ENCODE measurements at places on chromosomes 13 and 19. TPM values are rescaled to one million over a fixed set of nuclear protein-coding genes. Genes with fewer than 3 reads are reported as not detected.

GRCh38 chr19:2425622-2426581 lies 1.5 kb downstream of the TIMM13 start:
- no peaks in the 10 kb centered on the region for H3K27me3 ChIP-seq
- no peak for DNase-seq
- peak overlapping the region; percentile 64 for H3K4me3 ChIP-seq
- no peak overlapping the region for H3K27ac ChIP-seq
- H3K4me1 ChIP-seq = peaks cover 22% of the 10 kb centered on the region

GRCh38 chr13:57925751-57926150 lies 294.2 kb downstream of the PCDH17 start:
- H3K4me1 ChIP-seq = no peaks in the 10 kb centered on the region
- DNase-seq = no peak
- H3K27me3 ChIP-seq = no peaks in the 10 kb centered on the region
- no peak overlapping the region for H3K27ac ChIP-seq

GRCh38 chr19:3604227-3604986 lies 2.3 kb downstream of the TBXA2R start:
- H3K4me3 ChIP-seq = no peak overlapping the region
- DNase-seq = no peak

DNA sequence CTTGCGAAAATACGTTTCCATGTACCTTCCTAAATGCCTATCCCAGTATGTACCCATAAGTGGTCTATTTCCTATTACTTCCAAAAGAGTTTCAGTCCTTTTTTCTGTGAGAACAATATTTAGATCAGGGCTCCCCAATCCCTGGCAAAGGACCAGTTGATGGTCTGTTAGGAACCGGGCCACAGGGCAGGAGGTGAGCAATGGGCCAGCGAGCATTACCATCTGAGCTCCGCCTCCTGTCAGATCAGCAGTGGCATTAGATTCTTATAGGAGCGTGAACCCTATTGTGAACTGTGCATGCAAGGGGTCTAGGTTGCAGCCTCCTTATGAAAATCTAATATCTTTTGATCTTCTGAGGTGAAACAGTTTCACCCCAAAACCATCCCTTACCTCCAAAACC lies 859.1 kb downstream of the SLITRK6 start:
- no peaks in the 10 kb centered on the region for H3K36me3 ChIP-seq
- no peaks in the 10 kb centered on the region for H3K27me3 ChIP-seq
- H3K4me1 ChIP-seq = no peaks in the 10 kb centered on the region
- DNase-seq = no peak
- H3K27ac ChIP-seq = no peak overlapping the region

- no peak overlapping the region for H3K4me3 ChIP-seq
- H3K4me1 ChIP-seq = no peaks in the 10 kb centered on the region
- no peak for DNase-seq
- H3K27ac ChIP-seq = no peak overlapping the region
- peaks cover 22% of the 10 kb centered on the region for H3K36me3 ChIP-seq
Measured at GRCh38 chr13:29534083-29534482, 61.4 kb downstream of the SLC7A1 start.

DNA sequence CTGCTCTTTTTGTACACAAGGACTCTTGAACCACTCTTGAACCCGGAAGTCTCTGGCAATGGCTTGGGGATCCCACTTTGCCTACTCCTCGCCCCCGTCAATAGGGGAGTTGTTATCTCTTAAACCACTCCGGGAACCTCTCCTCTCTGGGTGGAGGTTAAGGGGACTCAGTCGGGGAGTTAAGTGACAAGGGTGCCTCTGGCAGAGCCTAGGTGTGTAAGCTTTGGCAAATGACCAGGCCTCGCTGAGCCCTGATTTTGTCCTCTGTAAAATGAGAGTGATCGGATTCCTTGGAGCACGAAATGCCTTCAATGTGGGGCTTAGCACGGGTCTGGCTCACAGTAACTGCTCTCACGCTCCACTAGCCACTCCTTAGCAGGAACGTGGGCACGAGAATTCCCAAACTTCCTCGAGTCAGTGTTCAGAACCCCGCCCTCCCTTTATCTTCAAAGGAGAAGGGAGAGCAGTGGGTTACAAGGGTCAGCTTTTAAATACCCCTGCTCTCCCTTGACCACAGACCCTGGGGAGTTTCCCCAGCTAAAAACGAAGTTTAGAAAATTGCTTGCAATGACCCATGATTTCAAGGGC lies 193.3 kb downstream of the KATNAL1 start:
- DNase-seq = no peak
- H3K36me3 ChIP-seq = no peaks in the 10 kb centered on the region
- H3K4me1 ChIP-seq = peaks cover 21% of the 10 kb centered on the region
- H3K27ac ChIP-seq = peak overlapping the region; percentile 55
- peaks cover under 1% of the 10 kb centered on the region for H3K27me3 ChIP-seq

- no peak overlapping the region for H3K4me3 ChIP-seq
- no peak for DNase-seq
- H3K27ac ChIP-seq = no peak overlapping the region
- H3K36me3 ChIP-seq = no peaks in the 10 kb centered on the region
- H3K4me1 ChIP-seq = no peaks in the 10 kb centered on the region
- no peaks in the 10 kb centered on the region for H3K27me3 ChIP-seq
Measured at GRCh38 chr13:54913668-54914067, 1885.1 kb downstream of the OLFM4 start.

- no peaks in the 10 kb centered on the region for H3K27me3 ChIP-seq
- no peak overlapping the region for H3K4me3 ChIP-seq
- H3K36me3 ChIP-seq = no peaks in the 10 kb centered on the region
- H3K4me1 ChIP-seq = no peaks in the 10 kb centered on the region
Measured at GRCh38 chr13:30827578-30827925, 78.5 kb upstream of the MEDAG start.

DNA sequence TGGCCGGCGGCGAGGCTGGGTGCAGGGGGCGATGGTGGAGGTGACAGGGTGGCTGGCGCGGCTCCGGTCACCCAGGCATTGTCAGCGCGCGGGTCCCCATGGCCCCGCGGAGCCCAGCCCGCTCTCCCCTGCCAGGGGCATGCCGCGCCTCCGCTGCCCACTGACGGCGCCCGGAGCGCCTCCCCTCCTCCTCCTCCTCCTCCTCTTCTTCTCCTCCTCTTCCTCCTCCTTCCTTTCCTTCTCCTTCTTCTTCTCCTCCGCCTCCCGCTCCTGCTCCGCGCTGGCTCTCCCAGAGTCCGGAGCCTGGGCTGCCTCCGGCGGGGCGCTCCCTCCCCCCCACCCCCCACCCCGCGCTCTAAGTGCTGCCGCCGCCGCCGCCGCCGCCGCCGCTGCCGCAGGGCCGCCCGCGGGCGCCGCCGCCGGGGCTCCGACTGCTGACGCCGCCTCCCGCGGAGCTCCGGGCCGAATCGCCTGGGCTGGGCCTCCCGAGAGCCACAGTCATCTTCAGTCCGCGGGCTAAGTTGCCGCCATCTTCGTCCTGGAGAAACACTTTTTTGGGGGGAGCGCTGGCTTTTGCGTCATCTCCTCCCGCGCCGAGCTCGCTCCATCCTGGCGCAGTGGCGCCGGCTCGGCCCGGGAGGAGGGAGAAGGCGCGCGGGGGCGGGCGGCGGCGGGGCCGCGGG lies 348.3 kb downstream of the LIG4 start:
- peaks cover 51% of the 10 kb centered on the region for H3K27me3 ChIP-seq
- peak overlapping the region; percentile 52 for H3K4me3 ChIP-seq
- peaks cover 9% of the 10 kb centered on the region for H3K4me1 ChIP-seq
- H3K27ac ChIP-seq = no peak overlapping the region
- DNase-seq = peak; percentile 66
- no peaks in the 10 kb centered on the region for H3K36me3 ChIP-seq

- H3K27me3 ChIP-seq = no peaks in the 10 kb centered on the region
- H3K4me1 ChIP-seq = peaks cover 9% of the 10 kb centered on the region
- no peak overlapping the region for H3K4me3 ChIP-seq
- no peak overlapping the region for H3K27ac ChIP-seq
- no peak for DNase-seq
- peaks cover 45% of the 10 kb centered on the region for H3K36me3 ChIP-seq
Measured at GRCh38 chr13:20001366-20002190, 43.1 kb downstream of the ZMYM2 start.

- H3K27ac ChIP-seq = no peak overlapping the region
- no peak overlapping the region for H3K4me3 ChIP-seq
- no peaks in the 10 kb centered on the region for H3K4me1 ChIP-seq
- no peaks in the 10 kb centered on the region for H3K36me3 ChIP-seq
- H3K27me3 ChIP-seq = no peaks in the 10 kb centered on the region
Measured at GRCh38 chr13:113776231-113777125, 17.5 kb downstream of the TMEM255B start.

- no peak overlapping the region for H3K4me3 ChIP-seq
- H3K4me1 ChIP-seq = no peaks in the 10 kb centered on the region
Measured at GRCh38 chr19:2338055-2338615, 9.7 kb downstream of the SPPL2B start.

GRCh38 chr13:29752175-29752574 lies 98.2 kb downstream of the UBL3 start:
- no peaks in the 10 kb centered on the region for H3K36me3 ChIP-seq
- no peaks in the 10 kb centered on the region for H3K4me1 ChIP-seq
- no peaks in the 10 kb centered on the region for H3K27me3 ChIP-seq
- no peak overlapping the region for H3K4me3 ChIP-seq
- no peak overlapping the region for H3K27ac ChIP-seq

DNA sequence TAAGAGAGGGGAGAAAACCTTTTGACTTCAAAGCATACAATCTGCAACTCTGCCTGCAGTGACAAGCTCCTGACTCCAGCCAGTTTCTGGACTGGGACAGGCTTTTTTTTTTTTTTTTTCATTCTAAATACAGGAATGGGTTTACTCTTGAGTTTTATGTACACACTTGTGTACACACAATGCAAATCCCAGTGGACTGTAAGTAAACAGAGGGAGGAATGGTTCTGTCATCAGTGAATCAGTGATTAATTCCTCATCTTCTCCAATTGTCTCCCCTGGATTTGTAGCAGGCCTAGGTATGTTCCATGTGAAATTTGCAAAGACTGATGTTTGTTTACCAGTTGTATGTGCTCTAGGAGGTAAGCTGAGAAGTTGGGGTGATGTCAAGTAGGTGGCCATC lies 184.8 kb downstream of the SHISA2 start:
- H3K4me3 ChIP-seq = no peak overlapping the region
- no peak overlapping the region for H3K27ac ChIP-seq
- no peaks in the 10 kb centered on the region for H3K36me3 ChIP-seq
- no peak for DNase-seq

DNA sequence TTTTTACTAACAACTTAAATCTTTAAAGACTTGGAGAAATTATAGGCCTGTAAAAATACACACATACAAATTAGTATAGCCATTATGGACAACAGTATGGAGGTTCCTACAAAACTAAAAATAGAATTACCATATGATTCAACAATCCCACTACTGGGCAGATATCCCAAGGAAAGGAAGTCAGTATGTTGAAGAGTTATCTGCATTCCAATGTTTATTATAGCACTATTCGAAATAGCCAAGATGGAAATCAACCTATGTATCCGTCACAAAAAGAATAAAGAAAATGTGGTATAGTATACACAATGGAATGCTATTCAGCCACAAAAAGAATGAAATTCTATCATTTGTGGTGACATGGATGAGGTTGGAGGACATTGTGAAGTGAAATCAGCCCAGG lies 37.2 kb downstream of the SLITRK1 start:
- DNase-seq = no peak
- H3K27me3 ChIP-seq = no peaks in the 10 kb centered on the region
- H3K36me3 ChIP-seq = no peaks in the 10 kb centered on the region
- no peak overlapping the region for H3K4me3 ChIP-seq
- no peaks in the 10 kb centered on the region for H3K4me1 ChIP-seq

DNA sequence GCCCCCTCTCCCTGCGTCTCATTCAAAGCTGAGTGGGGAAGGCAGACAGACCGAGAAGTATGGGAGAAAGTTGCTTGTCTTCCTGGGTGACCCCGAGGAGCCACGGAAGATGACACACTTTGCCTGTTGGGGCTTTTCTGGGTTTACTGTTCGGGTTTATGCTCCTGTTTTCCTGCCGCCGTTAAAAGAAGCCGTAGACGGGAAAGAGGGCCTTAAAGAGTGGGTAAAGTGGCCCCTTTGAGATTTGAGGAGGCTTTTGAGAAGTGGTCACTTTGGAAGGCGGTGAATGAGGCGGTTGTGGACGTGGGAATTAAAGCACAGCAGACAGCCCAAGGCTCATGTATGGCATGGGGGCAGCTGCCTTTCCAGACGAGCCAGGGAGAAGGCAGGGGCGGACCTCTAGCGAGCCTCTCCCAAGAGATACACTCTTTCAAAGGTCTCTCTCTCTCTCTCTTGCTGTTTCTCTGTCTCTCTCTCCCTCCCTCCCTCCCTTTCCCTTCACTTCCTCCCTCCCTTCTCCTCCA lies 493 bp upstream of the LHFPL6 start:
- peak overlapping the region; percentile 87 for H3K27ac ChIP-seq
- peak overlapping the region; percentile 89 for H3K4me3 ChIP-seq
- H3K4me1 ChIP-seq = peaks cover 8% of the 10 kb centered on the region
- H3K27me3 ChIP-seq = no peaks in the 10 kb centered on the region
- DNase-seq = no peak

GRCh38 chr19:42942187-42942789 lies 5.3 kb upstream of the PSG7 start:
- no peak for DNase-seq
- peaks cover 11% of the 10 kb centered on the region for H3K27me3 ChIP-seq
- no peaks in the 10 kb centered on the region for H3K36me3 ChIP-seq
- no peaks in the 10 kb centered on the region for H3K4me1 ChIP-seq
- no peak overlapping the region for H3K4me3 ChIP-seq

GRCh38 chr19:1270213-1270853 lies 1.2 kb downstream of the CIRBP start:
- peaks cover 48% of the 10 kb centered on the region for H3K36me3 ChIP-seq
- H3K27ac ChIP-seq = peak overlapping the region; percentile 95
- peaks cover 78% of the 10 kb centered on the region for H3K4me1 ChIP-seq
- no peak for DNase-seq
- peak overlapping the region; percentile 69 for H3K4me3 ChIP-seq
- no peaks in the 10 kb centered on the region for H3K27me3 ChIP-seq

DNA sequence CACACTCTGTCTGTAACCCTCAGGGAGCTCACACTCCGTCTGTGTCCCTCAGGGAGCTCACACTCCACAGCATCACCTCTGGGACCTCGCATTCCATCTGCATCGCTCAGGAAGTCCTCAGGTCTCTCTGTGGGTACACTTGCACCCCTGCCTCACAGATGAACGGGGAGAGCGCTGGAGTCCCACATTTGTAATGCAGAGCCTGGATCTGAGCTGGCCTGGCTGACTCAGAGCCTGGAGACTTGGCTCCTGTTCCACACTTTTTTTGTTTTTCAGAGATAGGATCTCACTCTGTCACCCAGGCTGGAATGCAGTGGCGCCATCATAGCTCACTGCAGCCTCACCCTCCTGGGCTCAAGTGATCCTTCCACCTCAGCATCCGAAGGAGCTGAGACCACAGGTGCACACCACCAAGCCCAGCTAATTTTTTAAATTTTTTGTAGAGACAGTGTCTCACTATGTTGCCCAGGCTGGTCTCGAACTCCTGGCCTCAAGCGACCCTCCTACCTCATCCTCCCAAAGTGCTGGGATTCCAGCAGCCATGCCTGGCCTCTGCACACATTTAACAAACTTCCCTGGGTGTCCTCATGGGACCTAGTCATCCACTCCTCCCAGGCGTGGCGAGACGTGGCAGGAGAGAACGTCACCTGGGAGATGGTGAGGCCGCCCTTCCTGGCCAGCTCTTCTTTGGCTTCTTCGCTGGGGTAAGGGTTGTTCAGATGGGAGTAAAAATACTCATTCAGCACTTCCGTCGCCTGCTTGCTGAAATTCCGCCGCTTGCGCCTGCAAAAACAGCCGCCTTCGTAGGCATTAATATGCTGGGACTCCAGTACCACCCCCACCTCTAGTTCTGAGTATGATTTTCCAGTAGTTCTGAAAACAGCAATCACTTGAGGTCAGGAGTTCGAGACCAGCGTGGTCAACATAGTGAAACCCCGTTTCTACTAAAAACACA lies 31.0 kb downstream of the CILP2 start:
- no peaks in the 10 kb centered on the region for H3K4me1 ChIP-seq
- DNase-seq = no peak
- no peak overlapping the region for H3K4me3 ChIP-seq
- H3K27me3 ChIP-seq = no peaks in the 10 kb centered on the region

Gene CYP2S1
- total RNA-seq = 11.1 TPM

Gene COX7A1
- total RNA-seq = 79.4 TPM

Gene PRODH2
- not detected for total RNA-seq

Gene KIRREL2
- not detected for total RNA-seq

Gene DPF1
- not detected for total RNA-seq

Gene HPN
- 36.4 TPM for total RNA-seq

All from upper lobe of right lung (tissue), 1 donor.